ENCODE measurements at places on chromosomes 13 and 19.

DNA sequence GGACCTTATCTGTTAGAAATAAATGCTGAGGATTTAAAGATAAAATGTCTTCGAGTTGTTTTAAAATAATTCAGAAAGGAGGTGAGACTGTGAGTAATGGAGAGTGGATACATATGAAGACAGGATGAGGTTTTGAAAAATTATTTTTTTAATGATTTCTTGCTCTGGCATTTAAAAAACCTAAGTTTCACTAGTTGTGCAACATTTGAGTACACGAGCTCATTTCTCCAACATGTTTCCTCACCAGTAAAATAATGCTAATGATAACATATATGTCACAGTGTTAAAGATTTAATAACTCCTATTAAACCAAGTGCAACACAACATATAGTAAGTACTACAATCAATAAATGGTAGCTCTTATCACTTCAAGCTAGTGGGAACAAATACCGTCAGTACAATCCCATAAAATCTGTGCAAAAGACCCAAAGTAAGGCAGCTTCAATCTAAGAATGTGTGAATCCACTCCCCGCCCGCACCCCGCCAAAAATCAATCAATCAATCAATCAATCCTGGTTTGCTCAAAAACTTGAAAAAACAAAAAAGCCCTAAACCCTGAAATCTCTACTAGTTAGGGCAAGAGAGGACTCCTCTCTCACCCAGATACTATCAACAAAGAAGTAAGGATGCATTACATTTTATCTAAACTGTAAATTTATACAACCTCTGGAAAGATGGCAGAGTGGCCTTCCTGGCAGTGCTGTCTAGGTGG, 1.3 kb downstream of the ALG5 start:
- no peak for DNase-seq

GRCh38 chr19:45331411-45331810, 8.7 kb upstream of the CKM start:
- no peak for DNase-seq

DNA sequence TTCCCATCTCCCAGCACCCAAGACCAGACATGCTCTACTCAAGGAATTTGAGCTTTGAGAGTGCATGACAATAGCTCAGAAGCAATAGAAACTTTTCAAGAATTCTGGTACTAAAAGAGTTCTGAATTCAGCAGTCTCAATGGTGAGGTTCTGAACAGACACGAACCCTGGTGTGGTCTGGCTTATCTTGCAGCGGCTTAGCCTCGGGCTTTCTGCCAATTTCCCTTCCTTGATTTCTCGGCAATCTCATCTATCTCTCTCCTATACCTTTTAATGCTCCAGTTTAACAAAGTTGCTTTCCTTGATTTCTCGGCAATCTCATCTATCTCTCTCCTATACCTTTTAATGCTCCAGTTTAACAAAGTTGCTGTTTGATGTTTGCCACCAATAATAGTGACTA, 174.6 kb downstream of the SPRY2 start:
- no peak for DNase-seq

DNA sequence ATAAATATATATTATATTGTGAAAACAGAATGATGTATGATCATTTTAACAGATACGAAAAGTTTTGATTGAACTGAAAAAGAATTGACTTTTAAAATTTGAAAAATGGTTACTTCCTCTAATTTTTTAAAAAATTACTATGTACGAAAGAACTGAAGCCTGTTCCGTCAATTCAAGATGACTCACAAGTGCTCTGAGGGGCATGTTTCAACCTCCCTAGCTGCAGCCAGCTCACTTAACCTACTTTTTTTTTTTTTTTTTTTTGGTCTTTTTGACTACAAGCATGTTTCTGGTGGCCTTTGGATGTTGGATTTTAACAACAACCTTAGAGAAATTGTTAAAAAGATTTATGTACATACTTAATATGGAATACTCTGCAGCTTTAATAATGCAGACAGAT, 1139.3 kb downstream of the DIAPH3 start:
- no peak for DNase-seq

- no peak for DNase-seq
Measured at GRCh38 chr19:16435238-16435917, 36.4 kb downstream of the EPS15L1 start.

- DNase-seq: no peak
Measured at GRCh38 chr19:54299126-54299498, 13.9 kb downstream of the LILRA5 start.
